ENCODE measurements at places on chromosomes 6 and 20.

- DNase-seq: no peak
Measured at GRCh38 chr6:136521427-136521826, 28.8 kb downstream of the MAP7 start.

- no peak for DNase-seq
Measured at GRCh38 chr6:169026175-169026574, 227.5 kb downstream of the THBS2 start.

DNA sequence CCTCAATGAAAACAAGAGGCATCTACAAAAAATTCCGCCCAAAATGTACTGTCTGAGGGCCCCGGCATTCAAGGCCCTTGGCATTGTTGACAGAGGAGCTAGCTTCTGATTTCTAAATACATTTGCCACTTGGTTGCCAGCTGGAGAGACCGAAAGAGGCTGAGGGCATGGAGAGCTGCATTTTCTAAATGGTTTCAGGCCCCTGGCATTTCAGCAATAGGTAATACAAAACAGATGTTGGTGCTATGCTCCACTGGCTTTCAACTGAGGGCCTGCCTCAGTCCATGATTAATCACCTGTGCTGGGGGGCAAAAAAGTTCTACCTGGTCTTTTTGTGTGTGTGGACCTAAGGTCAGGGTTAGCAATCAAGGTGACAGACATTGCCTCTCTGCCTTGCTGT lies 79.5 kb upstream of the ISM1 start:
- DNase-seq: no peak

GRCh38 chr20:43923917-43924316 lies 9.3 kb downstream of the TOX2 start:
- no peak for DNase-seq

DNA sequence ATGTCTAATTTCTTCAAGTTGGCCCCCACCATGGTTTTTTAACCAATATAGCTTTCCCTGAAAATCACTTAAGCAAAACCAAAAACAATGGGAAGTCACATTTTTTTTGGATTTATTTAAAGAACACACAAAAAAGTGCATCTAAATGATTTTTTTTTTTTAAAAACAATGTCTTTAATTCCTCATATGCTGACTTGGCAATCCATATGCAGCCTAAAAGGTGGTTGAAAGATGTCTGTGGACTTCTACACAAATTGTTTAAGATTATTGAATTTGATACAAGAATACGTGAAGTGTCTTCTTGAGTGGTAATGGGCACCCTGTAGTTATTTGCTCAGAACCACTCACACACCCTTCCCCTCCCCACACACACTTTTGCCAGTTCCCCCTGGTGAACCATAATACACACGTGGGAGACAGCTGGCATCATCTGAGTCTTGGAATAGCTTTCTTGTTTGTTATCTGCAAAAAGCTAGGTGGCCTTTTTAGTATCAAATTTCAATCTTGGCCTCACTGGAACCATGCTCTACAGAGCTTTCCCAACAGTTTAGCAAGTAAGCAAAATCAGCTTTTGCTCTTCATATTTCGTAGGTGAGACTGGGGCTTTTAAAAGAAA lies 60.9 kb upstream of the TULP1 start:
- DNase-seq: no peak

GRCh38 chr6:13711324-13711732 lies 307 bp downstream of the RANBP9 start:
- no peak for DNase-seq

DNA sequence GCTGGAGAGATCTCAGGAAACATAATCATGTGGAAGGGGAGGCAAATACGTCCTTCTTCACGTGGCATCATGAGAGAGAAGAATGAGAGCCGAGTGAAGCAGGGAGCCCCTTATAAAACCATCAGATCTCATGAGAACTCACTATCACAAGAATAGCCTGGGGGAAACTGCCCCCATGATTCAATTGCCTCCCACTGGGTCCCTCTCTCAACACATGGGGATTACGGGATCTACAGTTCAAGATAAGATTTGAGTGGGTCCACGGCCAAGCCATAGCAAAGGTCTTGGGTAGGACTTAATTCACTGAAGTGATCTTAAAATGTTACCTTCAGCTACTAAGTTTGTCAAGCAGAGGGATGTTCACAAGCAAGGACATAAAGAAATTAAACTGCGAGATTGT lies 162.2 kb downstream of the ADGRG6 start:
- no peak for DNase-seq

GRCh38 chr20:59667131-59667530 lies 62.8 kb downstream of the PHACTR3 start:
- DNase-seq: no peak

GRCh38 chr6:114195631-114196403 lies 147.0 kb downstream of the HS3ST5 start:
- no peak for DNase-seq

Data from stimulated activated CD4-positive, alpha-beta T cell treated with anti-CD3 and anti-CD28 coated beads, Interleukin-15, amount 100 ng/mL, for 48 hours (primary cell).